Stimulated activated effector memory CD8-positive, alpha-beta T cell treated with anti-CD3 and anti-CD28 coated beads, Interleukin-12 subunit alpha, Interleukin-12 subunit beta, amount 100 ng/mL, for 72 hours (primary cell): ENCODE measurements at places on chromosomes 16 and 17.

DNA sequence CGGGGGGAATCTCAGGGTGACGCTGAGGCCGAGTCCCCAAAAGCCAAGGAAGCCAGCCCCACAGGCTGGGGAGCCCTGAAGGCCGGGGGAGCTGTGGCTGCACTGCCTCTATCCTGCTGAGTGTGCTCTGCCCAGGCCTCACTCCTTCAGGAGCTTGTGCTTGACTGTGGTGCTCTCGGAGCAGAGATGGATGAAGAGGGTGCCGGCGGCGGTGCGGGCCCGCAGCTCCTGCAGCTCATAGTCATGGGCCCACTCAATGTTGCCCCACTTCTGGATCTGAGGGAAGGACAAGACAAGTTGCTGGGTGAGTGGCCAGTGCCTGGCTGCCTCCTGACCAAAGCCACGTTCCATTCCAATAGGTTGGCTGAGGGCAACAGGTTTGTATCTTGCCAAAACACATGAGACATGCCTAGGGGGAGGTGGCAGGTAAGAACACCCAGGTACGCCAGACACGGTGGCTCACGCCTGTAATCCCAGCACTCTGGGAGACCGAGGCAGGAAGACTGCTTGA is 20.5 kb downstream of the ATPAF2 start:
- DNase-seq: no peak

GRCh38 chr16:25895380-25895779 is 203.6 kb downstream of the HS3ST4 start:
- no peak for DNase-seq

GRCh38 chr17:29347831-29348629 is 42.1 kb upstream of the TAOK1 start:
- no peak for DNase-seq

DNA sequence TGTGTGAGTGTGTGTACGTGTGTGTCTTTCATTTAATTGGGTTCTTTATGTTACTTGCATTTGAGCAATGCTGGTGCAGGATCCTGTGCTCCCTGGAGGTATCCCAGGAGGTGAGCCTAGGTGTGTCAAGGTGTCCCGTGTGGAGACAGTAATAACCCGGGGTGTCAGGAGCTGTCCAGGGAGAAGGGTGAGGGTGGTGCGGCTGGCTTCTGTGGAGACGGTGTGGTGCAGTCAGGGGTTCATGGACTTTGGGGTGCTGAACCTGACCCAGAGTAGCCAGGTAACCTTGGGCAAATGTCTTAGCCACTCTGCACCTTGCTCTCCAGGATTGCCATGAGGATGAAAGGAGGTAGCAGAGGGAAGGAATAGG is 7.4 kb upstream of the ELAC2 start:
- no peak for DNase-seq

DNA sequence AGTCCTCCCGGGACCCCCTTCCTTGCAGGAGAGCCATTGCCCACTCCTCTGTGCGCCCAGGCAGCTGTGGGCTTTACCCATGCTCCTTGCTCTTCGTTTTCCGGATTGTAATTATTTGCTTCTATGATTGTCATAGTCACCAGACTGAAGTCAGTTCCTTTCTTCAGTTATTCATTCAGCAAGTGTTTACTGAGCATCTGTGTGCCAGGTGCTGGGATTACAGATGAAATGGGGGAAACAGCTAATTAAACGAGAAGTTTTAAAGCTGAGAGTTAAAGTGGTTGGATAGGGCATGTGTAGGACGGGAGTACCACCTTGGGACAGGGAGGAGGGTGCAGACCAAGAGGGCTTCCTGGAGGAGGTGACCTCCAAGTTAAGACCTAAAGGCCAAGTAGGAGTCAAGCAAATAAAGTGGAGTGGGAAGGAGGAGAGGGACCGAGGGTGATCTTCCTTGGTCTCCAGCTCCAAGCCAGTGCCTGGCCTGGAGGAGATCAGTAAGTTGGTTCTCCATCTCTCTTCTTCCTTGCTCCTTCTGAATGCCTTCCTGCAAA is 126.6 kb downstream of the OR1D5 start:
- no peak for DNase-seq

GRCh38 chr16:2816751-2817339 is at the start of gene PRSS21:
PRSS21 (plus strand) TSS chr16:2817237; CDS start chr16:2817269, 32 bp downstream.
- DNase-seq: no peak

DNA sequence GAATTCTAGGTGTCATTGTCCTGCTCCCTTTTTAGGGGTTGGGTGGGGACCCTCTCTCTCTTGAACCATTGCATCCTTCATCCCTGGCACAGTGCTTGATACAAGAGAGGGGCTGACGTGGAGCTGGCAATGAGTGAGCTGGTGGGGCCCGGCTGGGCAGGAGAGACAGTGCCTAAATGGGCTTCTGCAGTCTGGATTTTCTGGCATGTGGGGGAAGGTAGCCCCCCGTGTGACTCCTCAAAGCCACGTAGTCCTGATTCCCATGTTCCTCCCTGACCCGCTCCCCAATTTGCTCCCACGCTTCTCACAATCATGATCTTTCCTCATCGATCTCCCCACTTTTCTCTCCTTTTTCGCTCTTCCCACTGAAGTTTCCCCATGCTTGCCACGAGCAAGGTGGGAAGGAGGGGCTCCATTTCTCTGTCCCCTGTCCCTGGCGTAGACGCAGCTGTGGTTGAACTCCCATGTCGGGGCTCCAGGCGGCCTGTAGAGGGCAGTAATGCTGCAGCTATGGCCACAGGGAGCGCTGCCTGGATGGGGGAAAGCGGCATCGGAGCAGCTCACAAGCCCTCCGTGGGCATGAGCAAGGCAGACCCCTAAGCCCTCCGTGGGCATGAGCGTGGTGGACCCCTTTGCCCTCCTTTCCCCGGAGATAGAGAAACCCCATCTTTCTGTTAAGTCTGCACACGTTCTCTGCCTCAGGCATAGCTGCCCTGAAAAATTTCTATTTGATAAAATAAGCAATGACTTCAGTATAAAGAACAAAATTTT is 47.5 kb downstream of the HAPSTR1 start:
- peak; percentile 79 for DNase-seq

- DNase-seq: peak; percentile 99
Measured at GRCh38 chr16:2023092-2024031, 3.3 kb upstream of the NHERF2 start.

- DNase-seq: no peak
Measured at GRCh38 chr17:81422776-81423697, 27.8 kb downstream of the BAHCC1 start.

GRCh38 chr16:1175566-1176279 is 22.8 kb downstream of the CACNA1H start:
- DNase-seq: no peak

DNA sequence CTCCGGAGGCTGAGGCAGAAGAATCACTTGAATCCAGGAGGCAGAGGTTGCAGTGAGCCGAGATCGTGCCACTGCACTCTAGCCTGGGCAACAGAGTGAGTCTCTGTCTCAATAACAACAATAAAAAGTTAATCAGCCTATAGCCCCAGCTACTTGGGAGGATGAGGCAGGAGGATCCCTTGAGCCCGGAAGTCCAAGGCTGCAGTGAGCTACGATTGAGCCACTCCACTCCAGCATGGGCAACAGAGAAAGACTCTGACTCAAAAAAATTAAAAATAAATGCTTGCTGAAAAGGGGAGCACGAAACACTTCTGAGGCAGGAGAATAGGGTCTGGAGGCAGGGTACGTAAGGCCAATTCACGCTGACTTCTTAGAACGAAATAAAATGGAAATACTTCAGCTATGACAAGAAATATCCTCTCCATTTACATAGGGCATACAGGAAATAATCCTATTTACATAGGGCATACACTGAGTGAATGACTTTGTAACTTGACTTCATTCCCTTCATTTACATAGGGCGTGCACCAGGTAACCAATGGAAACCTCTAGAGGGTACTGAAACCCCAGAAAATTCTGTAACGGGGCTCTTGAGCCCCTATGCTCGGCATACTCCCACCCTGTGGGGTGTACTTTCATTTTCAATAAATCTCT is 3.2 kb upstream of the PRPSAP1 start:
- no peak for DNase-seq

DNA sequence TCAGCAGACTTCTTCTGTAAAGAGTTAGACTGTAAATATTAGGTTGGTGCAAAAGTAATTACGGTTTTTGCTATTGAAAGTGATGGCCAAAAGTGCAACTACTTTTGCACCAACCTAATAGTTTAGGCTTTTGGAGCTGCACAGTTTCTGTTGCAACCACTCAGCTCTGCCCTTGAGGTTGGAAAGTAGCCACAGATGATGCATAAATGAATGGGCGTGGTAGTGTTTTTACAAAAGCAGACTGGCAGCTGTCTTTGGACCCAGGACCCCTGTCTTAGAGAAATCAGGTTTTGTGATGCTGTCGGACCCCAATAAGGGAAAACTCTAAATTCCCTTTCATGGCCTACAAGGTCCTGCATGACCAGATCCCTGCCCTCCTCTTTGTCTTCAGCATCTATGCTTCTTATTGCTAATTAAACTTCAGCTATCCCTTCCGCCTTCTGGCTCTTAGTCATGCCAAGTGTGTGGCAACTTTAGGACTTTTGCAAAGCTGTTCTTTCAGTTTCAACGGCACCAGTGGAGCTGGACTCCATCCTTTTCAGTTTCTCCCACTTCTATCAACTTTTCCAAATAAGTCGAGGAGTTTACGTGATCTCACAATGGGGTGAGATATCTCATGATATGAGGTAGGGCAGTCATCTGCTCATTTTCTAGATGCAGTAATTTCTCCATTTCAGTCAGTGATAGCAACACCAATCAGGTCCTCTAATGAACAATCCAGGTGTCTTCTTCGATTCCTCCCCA is 232.3 kb downstream of the XYLT1 start:
- DNase-seq: peak; percentile 80

DNA sequence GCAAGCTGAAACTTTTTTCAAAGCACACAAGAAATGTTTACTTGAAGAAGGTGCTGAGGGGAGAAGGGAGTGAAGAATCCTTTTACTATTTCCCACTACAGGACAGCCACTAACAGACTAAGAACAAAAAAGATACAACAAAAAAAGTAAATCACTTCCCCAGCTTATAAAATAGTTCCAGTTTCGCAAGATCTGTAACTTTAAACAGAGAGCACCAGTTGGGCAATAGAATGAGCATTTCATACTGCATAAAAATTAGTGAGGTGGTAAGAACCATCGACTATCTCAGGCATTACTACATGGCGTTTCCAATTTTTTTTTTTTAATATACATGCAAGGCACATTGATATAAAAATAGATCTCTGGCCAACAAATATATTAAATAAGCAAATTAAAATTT is 11.1 kb downstream of the CRYBA1 start:
- no peak for DNase-seq

- no peak for DNase-seq
Measured at GRCh38 chr17:79242873-79243602, 168.4 kb downstream of the ENGASE start.

- DNase-seq: no peak
Measured at GRCh38 chr16:14400285-14400977, 229.6 kb downstream of the PARN start.

GRCh38 chr16:84614968-84615813 is 2.7 kb downstream of the COTL1 start:
- DNase-seq: no peak
